ENCODE measurements at places on chromosomes 5 and 9.

DNA sequence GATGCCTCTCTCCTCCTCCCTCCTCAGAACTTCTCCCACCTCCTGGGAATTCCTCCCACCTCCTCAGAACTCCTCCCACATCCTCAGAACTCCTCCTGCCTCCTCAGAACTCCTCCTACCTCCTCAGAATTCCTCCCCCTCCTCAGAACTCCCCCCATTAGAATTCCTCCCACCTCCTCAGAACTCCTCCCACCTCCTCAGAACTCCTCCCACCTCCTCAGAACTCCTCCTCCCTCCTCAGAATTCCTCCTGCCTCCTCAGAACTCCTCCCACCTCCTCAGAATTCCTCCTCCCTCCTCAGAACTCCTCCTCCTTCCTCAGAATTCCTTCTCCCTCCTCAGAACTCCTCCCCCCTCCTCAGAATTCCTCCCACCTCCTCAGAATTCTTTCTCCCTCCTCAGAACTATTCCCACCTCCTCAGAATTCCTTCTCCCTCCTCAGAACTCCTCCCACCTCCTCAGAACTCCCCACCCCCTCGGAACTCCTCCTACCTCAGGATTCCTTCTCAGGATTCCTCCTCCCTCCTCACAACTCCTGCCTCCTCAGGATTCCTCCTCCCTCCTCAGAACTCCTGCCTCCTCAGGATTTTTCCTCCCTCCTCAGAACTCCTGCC lies 23.9 kb downstream of the SLC46A2 start:
- DNase-seq, result no peak

DNA sequence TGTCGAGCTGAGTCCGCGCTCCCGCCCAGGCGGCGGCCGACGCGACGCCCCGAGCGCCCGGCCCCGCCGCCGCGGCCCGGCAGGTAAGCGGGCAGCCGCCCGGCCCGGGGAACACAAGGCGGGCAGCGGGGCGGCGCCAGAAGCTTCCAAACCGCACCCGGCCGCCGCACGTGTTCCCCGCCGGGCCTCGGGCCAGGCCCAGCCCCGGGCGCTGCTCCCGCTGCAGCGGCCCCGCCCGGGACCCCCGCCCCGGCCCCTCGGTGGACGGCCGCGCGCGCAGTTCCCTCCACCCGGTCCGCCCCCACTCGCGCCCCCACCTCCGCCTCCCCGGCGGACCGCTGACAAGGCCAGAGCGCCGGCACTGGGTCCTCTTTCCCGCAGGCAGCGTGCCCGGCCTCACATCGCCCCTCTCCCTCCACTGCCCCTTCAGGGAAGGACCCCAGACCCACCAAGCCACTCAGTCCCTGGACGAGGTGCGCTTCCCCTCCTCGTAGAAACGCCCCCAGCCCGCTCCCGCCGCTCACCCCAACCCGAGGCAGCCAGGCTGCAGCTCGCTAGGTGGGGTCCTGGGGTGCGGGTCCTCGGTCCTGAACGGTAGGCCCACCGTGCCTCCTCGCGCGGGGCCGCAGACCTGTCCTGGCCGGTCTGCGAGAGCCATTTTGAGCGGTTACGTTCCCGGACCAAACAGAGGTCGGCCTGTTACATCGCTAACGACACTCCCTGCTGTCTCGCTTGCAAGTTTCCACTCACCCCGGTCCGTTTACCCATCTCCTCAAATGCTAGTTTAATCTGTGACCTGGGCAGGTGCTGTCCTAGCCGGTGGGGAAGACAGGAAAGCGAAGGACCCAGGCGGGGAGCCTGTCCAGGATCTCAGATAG lies 475 bp downstream of the WDR5 start:
- peak; percentile 12 for DNase-seq

DNA sequence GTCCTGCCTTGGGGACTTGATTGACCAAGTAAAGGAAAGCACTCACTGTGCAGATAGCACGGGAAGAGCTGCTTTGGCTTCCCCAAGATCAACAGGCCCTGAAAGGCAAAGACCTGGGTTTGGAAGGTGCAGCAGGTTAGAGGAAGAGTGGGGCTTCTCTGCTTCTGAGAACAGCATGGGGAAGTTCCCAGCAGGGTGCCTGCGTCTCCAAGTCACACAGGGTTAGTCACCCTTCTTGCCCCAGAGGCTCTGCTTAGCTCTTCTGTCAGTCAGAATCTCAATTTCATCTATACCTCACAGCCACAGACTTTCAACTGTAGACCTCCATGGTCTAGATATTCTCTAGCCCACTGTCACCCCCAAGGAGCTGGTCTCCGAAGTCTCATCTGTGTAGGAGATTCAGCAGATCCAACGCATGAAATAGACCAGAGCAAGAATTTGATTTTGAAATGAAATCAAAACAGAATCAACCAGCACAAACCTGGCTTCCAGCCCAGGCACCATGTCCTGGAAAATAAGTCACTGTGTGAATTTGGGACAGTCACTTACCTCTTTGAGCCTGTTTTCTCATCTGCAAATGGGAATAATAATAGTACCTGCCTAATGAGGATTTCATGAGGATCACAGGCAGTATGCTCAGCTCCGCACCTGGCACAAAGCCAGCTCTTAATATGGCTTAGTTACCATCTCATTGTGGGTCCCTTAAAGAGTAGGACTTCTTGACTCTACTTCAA lies 64.0 kb downstream of the SFXN1 start:
- DNase-seq, result no peak

DNA sequence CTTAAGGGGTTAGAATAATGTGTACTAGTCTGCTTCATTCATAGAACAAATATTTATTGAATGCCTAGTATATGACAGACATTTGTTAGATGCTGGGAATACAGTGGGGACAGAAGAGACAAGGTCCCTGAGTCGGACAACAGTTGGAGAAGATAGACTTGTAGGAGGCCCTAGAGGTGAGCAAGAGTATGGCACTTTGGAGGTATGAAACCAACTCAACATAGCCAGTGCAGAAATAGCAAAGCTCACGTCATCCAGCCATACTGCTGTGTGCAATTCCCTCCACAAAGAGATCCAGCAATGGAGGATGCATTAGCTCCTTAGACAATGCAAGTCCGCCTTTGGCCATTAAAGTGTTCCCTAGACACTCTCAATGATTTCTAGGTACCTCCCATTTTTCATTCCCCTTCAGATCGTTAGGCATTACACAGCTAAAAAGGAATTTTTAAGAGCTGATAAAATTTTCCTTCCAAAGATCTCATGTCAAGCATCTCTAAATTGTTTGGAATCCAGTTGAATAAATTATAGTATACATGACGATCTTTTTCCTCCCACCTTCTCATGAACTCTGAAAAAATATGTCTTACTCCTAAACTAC lies 1949.6 kb upstream of the WWC1 start:
- DNase-seq, result no peak

GRCh38 chr5:150158170-150158949 lies 2.7 kb upstream of the PDGFRB start:
- DNase-seq, result no peak

- DNase-seq, result no peak
These were observed 53.0 kb downstream of the NIM1K start for GRCh38 chr5:43244823-43245565.

GRCh38 chr5:113182658-113183344 lies 206.2 kb downstream of the DCP2 start:
- no peak for DNase-seq

Data from T-helper 9 cell (primary cell).